ENCODE measurements at places on chromosomes 1 and 21.
A peak's percentile ranks its signal among the peaks of the same experiment; 100 is the strongest.

DNA sequence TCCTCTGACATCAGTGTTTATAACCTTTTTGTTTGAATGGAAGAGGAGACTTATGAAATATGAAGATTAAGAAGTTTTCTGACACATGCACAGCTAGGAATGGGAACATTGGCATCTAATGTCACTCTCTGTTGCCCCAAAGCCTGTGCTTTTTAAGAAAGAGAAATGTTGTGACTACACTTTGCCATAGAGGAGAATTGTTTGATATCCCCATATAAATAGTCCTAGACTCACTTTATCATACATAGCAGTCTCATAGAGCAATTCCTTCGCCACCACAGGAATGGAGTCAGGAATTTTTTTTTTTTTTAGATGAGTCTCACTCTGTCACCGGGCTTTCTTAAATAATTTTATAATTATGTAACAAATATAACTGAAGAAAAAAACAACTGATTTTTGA lies 1.5 kb downstream of the KRTAP21-3 start:
- no peak for DNase-seq

- DNase-seq, result no peak
These were observed 64.0 kb downstream of the ZBTB17 start for GRCh38 chr1:15911927-15912326.

DNA sequence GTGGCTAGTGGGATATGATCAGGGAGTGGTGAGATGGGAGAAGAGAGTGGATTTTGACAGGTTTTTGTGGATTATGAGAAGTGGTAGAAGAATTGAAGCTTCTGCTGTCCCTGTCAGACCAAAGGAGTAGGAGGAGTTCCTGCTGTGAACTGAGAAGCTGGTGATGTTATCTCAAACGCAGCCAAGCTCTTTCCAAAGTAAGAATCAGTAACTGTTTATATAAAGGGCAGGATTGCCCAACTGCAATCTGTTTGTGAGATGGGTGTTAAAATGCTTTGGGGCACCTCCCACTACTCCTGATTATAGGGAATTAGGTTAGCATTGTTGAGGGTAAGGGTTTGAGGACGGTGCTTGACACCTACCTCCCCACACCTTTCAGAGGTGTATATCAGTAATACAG lies 60.5 kb upstream of the USP25 start:
- DNase-seq, result no peak

- no peak for DNase-seq
These were observed 144.9 kb upstream of the SOD1 start for GRCh38 chr21:31514598-31514997.

DNA sequence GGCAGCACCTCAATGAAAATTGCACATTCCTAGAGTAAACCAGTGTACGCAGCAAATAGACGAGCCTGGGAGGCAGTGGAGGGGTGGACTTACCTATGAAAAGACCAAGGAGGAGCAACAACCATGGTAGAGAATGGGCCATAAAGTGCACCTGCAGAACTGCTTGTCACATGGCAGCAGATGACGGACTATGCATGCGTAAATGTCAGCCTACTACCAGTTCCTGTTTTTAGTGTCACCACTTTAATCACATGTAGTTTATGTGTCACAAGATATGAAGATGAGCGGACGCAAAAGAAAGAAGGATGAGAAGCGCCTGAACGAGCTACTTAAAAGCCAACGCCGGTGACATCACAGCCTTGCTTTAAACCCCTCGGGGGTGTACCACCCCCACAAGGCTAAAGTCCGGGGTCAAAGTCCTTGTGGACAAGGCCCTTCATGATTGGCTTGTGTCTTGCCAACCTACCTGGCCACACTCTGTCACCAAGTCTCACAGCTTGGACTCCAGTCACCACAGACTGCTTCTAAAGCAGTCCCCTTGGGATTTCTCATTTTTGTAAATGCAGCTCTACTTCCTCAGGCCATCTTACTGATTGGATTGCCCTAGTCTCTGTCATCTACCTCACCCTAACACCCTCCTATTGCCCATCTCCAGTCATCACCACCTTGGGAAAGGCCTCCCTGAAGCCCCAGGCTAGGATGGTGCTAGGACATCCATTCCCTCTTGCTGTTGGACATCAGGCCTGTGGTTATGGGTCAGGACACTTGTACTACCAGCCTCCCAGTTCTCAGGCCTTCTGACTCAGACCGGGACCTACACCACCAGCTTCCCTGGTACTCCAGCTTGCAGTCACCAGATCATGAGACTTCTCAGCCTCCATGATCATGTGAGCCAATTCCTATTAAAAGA lies 6.0 kb upstream of the LY9 start:
- no peak for DNase-seq

DNA sequence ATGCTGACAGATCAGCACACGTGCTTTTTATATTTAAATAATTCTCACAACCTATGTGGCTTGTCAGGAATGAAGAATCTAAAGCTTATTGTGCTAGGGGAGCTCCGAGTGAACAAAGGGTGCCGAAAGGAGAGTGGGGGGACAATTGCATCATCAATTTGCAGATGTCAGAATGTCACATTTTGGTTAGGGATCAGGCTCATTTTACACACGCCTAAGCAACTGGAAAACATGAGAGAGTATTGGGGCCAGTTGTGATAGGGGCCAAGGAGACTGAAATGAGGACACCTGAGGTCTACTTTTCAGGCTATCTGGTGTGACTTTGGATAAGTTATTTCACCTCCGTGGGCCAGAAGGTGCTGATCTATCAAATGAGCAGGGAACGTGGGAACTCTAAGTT lies 31.8 kb downstream of the RUNX1 start:
- no peak for DNase-seq

DNA sequence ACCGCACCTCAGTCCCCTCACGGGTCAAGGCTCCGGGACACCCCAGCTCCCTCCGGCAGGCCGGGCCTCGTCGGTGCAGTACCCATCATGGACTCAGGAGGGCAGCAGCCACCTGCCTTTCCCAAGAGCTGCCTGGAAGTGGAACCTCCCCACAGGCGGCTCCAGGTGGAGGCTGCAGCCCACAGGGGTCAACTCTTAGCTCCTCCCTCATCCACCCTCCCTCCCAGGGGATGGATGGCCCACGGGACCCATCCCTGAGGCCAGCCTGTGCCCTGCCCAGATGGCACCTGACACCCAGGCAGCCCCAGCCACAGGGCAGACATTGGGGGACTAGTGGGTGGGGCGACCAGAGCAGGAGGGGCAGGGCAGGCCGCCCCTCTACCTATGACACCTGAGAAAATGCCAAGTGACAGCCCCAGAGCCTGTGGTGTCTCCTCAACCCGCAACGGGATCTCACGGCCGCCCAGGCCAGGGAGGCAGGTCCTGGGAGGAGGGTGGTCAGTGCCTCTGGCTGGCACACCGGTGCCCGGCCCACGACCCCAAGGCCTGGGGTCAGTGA lies 1.2 kb upstream of the ARHGEF16 start:
- DNase-seq, result peak; percentile 65

DNA sequence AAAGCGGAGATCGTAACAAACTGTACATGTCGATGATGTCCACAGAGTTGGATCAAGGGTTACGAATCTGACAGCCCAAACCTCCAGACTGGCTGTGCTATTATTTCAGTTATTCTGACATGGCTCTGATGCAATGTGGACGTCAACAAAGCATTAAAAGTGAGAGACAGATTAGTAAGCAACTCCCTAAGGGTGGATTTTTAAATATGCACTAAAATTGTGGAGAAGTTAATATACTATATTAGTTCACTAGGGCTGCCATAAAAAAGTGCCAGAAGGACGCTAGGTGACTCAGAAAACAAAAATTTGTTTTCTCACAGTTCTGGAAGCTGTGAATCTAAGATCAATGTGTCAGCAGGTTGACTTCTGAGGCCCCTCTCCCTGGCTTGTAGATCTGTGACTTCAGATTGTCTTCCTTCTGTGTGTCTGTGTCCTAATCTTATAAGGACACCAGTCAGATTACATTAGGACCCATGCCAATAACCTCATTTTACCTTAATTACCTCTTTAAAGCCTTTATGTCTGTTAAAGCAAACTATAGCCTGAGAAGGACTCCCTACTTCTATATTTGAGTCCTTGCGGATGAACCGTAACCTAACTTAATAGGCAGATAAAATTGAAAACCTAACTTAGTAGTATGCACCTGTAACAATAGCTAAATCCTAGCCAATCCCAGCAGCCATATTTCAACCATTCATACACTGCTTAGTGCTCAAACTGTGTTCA lies 66.0 kb upstream of the BACH1 start:
- no peak for DNase-seq

DNA sequence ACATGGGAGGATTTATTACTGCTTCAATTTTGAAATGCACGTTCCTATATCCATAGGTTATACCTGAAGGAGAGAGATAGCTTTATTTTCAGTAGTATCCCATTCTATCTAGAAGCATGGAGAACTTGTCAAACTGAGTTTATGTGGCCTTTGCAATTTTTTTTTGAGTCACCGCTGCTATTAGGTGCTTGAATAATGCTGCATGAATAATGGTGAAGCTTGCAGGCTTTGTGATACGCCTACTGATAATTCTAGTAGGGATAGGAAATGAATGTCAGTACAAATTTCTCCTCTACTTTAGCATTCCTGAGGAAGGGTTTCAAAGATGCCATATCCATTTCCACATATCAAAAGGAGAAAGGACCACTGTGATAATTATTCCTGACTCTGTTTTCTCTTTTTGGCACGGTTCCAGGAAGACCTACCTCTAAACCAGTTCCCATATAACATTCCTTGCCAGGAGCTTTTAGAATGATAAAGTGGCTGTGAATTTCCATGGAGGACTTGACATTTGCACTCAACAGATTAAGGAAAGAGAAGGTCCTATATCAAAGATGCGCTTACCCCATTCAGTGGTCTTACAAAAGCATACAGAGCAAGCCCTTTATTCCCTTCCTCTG lies 83.5 kb downstream of the SPATA46 start:
- no peak for DNase-seq

DNA sequence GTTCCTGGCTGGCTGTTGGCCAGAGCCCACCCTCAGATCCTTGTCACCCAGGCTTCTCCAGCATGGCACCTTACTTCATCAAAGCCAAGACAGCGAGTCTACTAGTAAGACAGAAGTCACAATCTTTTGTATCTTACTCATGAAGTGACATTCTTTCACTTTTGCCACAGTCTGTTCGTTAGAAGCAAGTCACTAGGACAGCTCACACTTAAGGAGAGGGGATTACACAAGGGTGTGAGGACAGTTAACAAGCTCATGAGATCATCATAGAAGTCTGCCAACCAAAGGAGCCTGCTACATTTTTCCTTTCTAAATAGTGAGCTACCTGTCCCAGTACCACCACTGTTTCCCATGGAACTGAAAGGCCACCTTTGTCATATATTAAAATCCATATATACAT lies 61.5 kb downstream of the PACC1 start:
- no peak for DNase-seq

DNA sequence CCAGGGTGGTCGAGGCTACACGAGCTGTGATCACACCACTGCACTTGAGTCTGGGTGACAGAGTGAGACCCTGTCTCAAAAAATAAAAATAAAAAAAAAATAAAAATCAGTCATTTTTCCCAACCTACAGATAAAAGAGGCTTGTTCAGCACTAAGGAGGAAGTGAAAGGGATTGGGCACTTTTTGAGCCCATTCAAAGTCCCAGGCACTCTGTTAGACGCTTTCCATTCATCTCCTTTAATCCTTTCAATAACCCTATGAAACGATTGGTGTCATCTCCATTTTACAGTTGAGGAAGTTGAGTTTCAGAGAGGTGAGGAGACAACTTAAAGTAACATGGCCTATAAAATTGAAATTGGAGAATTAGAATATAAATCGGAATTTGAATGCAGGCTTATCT lies 10.4 kb upstream of the AGO4 start:
- DNase-seq, result no peak

GRCh38 chr1:31143455-31143854 lies 77.9 kb upstream of the PUM1 start:
- DNase-seq, result no peak

DNA sequence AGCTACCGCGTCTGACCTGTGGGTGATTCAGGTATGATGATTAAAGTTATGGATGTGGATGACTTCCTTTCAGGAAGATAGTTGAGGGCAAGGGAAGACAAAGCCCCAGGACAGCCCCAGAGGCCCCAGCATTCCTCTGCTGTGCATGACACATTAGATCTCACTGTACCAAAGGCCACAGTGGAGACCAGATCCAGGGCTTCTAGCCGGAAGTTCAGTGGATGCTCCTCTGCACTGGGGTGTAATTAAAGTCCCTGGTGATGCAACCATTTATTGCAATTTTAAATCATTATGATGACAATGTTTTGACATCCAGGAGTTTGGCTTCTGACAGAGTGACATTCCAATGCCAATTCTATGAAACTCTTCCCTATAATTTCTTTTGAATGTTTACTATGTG lies 5.0 kb downstream of the C4BPA start:
- no peak for DNase-seq

DNA sequence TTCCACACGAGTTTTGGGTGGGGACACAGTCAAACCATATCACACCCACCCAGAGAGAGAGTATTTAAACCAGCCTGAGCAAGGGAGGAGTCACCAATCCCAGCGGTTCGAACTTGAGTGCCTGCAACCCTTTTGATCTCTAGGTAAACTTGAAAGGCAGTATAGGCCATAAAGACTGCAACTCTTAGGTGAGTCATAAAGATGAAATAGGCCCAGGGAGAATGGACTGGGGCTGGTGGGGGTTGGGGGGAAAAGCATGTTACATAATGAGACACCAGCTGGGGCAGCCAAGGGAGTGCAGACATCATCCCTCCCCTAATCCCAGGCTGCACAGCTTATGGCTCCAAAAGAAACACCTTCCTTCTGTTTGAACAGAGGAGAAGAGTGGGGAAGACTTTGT lies 99.8 kb upstream of the LHX8 start:
- no peak for DNase-seq

DNA sequence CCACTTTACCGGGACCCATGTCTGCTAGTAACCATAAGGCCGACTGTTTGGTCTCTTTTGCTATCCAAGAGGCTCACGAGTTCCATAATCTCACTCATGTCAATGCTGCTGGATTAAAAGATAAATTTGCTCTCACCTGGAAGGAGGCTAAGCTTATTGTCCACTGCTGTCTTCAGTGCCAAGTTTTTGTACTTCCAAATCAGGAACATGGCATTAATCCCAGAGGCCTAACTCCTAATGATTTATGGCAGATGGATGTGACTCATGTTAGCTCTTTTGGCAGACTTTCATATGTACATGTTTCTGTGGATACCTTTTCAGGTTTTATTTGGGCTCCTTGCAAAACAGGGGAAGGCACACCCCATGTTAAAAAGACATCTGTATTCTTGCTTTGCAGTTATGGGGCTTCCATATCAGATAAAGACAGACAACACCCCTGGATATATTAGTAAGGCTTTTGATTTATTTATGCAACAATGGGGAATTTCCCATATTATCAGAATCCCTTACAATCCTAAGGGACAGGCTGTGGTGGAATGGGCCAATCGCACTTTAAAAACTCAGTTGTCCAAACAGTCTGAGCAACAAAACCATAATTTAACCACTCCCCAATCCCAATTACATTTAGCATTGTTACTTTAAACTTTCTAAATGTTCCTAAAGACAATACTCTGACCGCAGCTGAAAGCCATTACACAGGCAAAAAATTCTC lies 162.7 kb downstream of the IER5 start:
- DNase-seq, result no peak
